ENCODE measurements at places on chromosomes 12 and 14.

DNA sequence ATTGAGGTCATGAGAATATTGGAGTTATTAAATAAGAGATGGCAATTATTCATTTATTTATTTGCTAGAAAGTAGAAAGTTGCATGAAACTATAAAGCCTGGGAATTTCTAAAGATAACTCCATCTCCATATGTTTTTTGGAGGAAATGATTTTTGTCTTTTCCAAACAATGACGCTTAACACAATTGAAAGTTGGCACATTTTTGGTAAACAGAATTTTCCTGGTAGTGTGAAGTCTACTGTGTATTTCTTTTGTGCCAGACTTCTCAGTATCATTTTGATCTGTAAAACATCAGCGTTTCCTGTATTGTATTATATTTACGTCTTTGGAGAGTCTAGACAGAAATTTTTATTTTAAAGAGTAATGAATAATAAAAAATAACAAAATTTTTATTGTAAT, 33.7 kb upstream of the PTPRB start:
- no peak for DNase-seq

GRCh38 chr12:67456431-67456901, 187.3 kb downstream of the CAND1 start:
- no peak for DNase-seq

- no peak for DNase-seq
Measured at GRCh38 chr14:87617079-87617478, 375.9 kb downstream of the GALC start.

DNA sequence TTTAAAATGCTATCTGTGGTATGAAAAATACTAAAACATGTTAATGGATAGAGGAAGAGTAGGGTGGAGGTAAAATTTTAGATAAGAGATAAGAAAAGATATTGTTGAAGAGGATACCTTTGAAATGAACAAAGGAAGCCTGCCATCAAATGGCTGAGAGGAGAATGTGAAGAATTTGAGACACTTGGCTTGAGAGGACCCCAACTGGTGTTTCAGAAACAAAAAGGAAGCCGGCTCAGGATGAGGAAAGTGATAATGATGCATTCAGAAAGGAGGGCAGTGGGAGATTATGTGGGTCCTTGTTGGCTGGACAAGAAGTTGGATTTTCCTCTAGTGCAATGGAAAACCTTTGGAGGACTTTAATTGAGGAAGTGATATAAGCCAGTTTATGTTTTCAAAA, 264.4 kb downstream of the DUSP6 start:
- DNase-seq: no peak

GRCh38 chr14:22549324-22549962, 39.6 kb downstream of the DAD1 start:
- no peak for DNase-seq

- DNase-seq: no peak
Measured at GRCh38 chr12:46209170-46209569, 59.7 kb downstream of the SLC38A1 start.

- DNase-seq: no peak
Measured at GRCh38 chr14:88212691-88213090, 110.4 kb downstream of the KCNK10 start.

GRCh38 chr12:89846473-89847055, 137.9 kb upstream of the ATP2B1 start:
- DNase-seq: no peak

GRCh38 chr12:53467880-53468279, 16.0 kb downstream of the PCBP2 start:
- no peak for DNase-seq

- DNase-seq: no peak
Measured at GRCh38 chr14:102507857-102508312, 1.7 kb downstream of the ANKRD9 start.

- no peak for DNase-seq
Measured at GRCh38 chr12:85393606-85394005, 113.6 kb downstream of the ALX1 start.

DNA sequence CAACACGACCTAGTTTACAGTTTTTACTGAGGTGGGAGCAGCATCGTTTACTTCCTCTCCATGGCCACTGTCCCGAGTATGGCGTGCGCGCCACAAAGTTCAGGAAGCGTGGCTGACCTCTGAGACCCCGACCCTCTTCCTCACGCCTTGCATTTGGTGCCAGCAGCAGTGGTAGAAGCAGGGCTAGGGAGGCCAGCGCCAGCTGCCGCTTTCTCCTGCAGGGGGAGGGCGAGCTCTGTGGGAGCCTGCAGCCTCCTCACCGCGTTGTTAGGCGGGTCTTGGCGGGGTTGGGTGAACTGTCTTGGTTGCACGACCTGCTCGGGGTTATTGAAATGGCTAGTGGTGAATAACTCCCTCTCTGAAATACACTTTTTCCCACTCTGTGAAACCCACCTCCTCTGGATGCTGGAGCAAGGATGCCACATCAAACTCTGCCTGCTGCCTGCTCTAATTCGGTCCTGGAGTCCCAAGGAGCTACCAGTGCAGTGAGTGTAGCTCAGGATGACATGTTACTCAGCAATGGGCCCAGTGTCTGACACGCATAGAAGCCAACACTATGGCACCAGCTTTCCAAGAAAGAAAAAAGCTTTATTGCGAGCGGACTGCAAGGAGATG, 22.3 kb upstream of the TDRD9 start:
- DNase-seq: no peak

DNA sequence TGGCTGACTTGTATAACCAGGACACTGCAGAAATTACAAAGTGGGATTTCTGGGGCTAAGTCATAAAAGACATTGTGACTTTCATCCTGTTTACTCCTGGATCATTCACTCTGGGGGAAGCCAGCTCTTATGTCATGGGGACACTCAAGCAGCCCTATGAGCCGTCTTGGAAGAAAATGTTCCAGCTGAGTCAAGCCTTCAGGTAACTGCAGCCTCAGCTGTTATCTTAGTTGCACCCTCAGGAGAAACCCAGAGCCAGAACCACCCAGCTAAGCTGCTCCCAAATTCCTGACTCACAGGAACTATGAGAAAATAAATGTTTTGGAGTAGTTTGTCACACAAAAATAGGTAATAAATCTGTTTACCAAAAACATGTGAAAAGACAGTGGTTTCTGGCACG, 43.1 kb upstream of the GXYLT1 start:
- DNase-seq: no peak

GRCh38 chr14:50821510-50822464, 9.2 kb downstream of the NIN start:
- peak; percentile 22 for DNase-seq

DNA sequence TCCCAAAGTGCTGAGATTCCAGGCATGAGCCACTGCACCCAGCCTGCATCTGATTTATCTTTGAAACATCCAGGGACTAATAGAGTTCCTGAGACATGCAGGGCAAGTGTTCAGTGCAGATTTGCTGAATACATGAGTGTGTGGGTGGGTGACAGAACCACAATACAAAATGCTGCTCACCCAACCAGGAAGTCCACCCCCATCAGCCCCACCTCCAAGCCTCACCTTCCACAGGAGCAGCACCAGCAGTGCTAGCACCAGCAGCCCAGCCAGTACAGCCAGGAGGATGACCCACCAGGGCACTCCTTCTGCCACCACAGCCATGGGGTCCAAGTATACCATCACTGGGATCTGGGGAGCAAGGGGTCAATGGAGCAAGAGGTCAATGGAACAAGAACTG, 20.0 kb downstream of the ITGA7 start:
- peak; percentile 14 for DNase-seq

DNA sequence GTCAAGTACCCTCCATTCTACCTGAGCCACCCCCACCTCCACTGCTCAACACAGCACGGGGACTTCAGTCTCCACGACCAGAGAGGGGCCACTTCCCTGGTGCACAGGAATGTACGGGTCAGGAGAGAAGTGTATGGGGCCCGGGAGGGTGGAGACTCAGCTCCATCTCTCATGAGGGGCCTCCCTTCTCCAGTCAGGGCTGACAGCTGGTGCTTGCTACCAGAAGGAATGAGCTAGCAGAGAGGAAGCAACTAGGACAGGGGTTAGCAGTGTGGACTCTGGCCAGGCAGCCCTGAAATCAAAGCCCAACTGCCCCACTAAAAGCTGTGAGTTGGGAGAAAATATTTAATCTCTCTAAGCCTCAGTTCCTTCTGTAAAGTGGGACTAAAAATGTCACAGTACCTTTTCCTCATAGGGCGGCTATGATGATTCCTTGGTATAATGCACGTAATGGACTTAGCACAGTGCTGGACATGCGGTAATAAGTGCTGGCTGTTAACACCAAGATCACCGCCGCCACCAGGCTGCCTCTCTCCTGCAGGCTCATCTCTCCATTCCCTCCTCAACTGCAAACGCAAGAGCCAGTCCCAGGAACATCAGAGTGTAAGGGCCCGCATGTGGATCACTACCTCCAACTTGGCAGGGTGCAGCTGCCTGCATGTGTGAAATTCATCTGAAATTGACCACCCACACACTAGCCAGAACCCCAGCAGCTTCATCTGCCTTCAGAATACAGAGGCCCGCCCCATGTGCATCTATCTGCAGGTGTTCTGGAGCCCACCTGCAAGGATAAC, 14.6 kb downstream of the ACTN1 start:
- no peak for DNase-seq

DNA sequence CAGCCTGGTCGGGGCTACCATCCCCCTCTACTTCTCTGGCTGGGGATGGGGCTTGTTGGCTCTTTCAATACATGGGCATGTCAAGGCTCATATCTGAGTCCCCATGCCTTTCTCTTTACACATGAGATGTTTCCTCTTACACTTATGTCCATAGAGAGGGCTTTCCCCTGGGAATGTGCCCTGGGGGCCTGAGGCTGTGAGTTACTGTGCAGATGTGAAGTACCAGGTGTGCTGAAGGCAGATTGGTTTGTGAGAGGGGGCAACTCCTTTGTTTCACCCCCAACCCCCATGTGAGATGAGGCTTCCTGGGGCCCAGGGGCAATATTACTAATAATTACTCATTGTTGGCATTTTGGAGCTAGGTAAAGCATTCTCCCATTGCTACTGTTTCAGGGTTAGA, 32.8 kb downstream of the NRXN3 start:
- DNase-seq: no peak

- DNase-seq: no peak
Measured at GRCh38 chr14:38342803-38343202, 86.9 kb upstream of the CLEC14A start.

DNA sequence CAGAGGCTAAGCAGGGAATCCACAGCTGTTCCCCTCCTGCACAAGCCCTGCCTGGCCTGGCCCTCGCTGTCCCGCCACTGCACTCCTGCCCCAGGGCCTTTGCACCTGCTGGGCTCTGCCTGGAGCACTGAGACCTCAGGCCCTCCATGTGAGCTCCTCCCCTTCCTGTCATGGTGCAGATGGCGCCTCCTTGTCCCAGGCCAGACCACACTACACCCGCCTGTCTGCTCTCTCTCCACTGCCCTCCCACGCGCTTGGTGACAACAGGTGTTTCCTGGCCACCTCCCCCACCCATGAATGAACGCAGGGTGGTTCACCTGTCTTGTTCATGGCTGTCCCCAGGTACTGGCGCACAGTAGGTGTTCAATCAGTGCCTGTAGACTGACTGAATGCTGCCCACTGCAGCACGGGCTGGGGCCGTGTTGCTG, 82.9 kb downstream of the NCOR2 start:
- DNase-seq: no peak

- DNase-seq: no peak
Measured at GRCh38 chr12:128784030-128784760, 39.6 kb downstream of the SLC15A4 start.

GRCh38 chr14:89324501-89325298, 92.3 kb downstream of the FOXN3 start:
- DNase-seq: no peak

GRCh38 chr14:69363055-69363454, 35.0 kb downstream of the ERH start:
- no peak for DNase-seq

- peak; percentile 89 for DNase-seq
Measured at GRCh38 chr14:104768437-104769323, 15.7 kb downstream of the SIVA1 start.

GRCh38 chr14:38400751-38401150, 144.9 kb upstream of the CLEC14A start:
- DNase-seq: no peak

GRCh38 chr12:57727758-57728395, 10.7 kb downstream of the AGAP2 start:
- DNase-seq: no peak

DNA sequence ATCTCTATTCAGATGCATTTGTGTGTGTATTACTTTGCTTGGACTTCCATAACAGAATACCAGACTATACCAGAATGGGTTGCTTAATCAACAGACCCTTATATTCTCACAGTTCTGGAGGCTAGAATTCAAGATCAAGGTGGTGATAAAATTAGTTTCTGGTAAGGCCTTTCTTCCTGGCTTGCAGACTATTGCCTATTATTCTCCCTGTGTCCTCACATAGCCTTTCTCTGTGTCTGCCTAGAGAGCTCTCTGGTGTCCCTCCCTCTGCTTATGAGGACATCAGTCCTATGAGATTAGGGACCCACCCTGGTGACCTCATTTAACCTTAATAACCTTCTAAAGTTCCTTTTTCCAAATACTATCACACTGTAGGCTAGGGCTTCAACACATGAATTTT, 106.0 kb downstream of the FAR2 start:
- DNase-seq: no peak

DNA sequence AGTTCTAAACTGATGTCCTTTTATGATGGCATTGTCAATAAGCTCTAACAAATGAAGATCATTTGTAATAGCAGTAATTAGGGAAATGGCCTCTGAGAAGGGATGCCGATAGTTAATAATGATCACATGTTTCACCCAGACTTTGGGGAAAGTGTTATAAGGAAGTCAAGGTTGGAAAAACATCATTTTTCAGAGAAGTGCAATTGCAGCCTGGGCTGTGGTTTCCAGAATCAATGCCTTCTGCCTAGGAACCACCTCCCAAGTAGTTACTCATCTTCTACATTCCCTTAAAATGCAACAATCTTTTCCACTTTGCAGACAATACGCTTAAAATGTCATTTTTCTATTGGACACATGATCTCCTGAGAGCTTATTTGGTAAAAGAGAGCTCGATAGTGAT, 879 bp downstream of the EDDM3A start:
- DNase-seq: no peak

GRCh38 chr12:110403976-110404682, 621 bp upstream of the ANAPC7 start:
- DNase-seq: peak; percentile 55

DNA sequence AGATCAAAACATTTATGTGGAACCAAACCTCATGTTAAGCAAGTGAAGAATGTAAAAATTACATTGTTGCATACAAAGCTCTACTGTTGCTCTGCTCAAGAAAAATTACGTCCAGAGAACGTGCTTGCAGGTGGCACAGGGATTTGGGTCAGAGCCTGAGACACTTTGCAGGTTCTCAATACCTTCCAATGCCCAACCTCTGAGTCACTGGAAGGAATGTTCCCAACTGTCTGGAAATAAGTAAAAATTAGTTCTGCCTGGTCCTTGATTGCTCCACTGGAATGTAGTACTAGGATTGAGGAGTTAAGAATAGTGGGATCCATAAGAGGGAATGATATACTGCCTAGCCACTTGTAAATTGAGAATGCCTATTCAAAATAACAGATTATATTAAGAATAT, 2.8 kb upstream of the IFNG start:
- no peak for DNase-seq

GRCh38 chr14:47102472-47102871, 450.9 kb upstream of the RPL10L start:
- DNase-seq: no peak

- no peak for DNase-seq
Measured at GRCh38 chr12:99026332-99027054, 381.4 kb downstream of the APAF1 start.

Data from stimulated activated CD8-positive, alpha-beta memory T cell treated with anti-CD3 and anti-CD28 coated beads, Interleukin-2, amount 100 ng/mL, for 48 hours (primary cell).